Glomerular endothelial cell (primary cell): ENCODE measurements at places on chromosomes 12 and 14. TPM values are rescaled to one million over a fixed set of nuclear protein-coding genes. Genes with fewer than 3 reads are reported as not detected.

The CD163 gene
- not detected in 2 replicates for total RNA-seq

DNA sequence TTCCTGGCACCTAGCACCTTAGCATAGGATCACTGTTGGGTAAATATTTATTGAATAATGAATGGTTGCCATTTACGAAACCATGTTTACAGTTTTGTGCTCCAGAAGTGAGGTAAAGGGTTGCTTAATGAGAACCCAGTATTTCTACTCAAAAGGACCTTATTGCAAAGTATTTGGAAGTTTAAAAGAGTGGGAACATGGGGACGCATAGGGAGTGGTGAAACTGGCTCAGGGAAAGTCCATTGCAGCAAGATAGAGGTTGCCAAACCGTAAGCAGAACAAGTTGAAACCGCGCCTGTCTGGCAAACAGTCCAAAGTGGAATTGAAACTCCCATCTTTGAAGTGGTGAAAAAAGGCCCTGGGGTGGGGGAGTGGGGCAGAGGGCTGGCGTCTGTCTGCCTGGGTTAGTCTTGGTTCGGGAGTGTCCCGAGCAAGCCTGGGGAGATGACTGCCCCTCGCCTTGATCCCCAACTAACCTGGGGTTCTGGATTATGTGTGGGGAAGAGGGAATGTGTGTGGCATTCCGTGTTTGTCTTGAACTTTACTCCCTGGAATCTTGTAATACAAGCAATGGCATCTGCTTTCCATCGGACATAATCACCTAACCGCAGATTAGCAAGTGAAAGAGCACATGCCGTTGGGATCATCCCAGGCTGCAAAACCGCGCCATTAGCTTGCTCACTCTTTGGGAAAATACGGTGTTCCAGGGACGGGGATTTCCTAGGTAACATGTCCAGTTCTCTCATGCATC lies 7.2 kb downstream of the ALDH2 start:
- DNase-seq = no peak

DNA sequence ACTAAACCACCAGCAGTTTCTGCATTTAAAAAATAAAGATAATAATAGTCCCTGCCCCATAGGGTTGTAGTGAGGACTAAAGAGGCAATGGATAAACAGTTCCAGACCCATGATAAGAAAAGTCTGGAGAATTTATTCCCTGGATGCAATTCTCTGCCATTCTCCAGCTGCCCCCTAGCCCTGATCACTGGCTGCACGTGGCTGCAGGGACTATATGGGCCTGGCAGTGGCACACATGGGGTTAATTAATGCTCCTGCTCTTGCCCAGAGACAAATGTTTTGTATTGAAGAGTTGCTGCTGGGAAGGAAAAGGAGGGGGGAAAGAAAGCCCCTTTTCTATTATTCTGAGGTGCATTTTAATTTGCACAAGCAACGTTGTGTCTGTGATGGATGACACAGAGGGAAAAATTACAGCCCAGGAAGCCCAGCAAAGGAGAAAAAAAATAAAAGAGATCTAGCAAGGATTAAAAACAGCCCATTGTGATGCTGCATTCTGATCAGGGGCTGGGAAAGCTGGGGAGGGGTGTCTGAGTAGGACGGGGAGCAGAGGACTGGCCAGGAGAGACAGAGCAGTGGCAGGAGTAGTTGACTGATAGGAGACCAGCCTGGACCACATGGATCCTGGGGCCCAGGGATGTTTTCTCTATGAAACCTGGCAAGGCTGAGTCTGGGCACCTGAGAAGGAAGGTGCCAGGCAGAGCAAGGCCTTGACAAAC lies 149.3 kb downstream of the ESRRB start:
- no peak for DNase-seq

DNA sequence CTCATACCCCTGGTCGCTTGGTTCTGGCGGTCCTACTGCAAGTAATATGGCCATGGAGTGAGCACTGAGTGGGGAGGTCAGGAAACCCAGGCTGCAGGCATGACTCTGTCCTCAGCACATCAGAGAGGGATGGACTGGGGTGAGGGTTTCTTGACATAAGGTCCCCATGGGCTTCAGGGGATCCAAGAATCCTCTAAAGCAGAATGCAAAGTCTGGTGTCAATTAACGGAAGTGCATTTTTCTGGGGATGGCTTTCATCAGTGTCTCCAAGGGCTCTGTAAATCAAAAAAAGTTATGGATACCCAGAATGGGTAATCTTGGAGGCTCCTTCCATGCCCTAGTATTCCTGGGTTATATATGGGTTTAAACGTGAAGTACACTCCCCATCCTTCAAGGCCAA lies 3.7 kb downstream of the FIGNL2 start:
- DNase-seq = no peak

The LRRC10 gene
- total RNA-seq = not detected in 2 replicates

GRCh38 chr12:106045251-106045674 lies 93.5 kb downstream of the NUAK1 start:
- no peak for DNase-seq

GRCh38 chr12:117835156-117835555 lies 133.6 kb downstream of the KSR2 start:
- DNase-seq = no peak

- no peak for DNase-seq
Measured at GRCh38 chr12:57227315-57228115, 2.0 kb upstream of the SHMT2 start.

The HOXC12 gene
- total RNA-seq = not detected in 2 replicates

The PRORP gene
- total RNA-seq = 24.8 and 58.6 TPM in 2 replicates

- no peak for DNase-seq
Measured at GRCh38 chr14:68284834-68285233, 465.3 kb downstream of the RAD51B start.

The NUAK1 gene
- 55.3 and 68.8 TPM in 2 replicates for total RNA-seq

The ZFHX2 gene
- 0.93 and 1.8 TPM in 2 replicates for total RNA-seq

DNA sequence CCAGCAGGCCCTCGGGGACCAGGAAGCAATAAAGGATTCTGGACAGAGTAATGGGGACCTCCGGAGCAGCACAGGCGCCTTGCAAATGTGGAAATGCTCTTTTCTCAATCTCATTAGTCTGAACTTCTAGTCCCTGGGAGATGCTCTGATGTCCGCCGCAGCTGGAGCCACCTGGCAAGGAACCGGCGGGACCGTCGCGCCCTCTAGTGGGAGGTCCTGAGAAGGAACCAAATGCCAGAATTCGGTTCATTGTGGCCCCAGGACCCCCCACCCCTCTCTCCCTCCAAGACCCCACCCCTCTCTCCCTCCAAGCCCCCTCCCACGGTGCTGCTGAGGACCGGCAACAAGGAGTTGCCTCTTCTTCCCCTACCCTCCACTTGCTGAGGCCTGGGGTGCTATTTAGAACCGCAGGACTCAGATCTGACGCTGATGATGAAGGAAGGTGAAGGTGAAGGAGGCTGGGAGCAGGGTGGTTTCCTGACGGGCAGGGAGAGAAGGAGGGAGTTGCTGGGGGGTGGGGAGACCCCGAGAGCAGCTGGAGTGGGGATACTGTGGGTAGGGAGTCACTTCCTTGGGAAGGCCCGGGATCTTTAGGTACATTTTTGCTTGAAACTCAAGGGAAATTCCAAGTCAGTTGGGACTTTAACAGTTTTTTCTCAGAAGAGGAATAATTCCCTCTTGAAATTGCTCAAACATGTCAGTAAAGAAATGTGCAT lies 42.5 kb downstream of the SMIM41 start:
- DNase-seq = no peak

DNA sequence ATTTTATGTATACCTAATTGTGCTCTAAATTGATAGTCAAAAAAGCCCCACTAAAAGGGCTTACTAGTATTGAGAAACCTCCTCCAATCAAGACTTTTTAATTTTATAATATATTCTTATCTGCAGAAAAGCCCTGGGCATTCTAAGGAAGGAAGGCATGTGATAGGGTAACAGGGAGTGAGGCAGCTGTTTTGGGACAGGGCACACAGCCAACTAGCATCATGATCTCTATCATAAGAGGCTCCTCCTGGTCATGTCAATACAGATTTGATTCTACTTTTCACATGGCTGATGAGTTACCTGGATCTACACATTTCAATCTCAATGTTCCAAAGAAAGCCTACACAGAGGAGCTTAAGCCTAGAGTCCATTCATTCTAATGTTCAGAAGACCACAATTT lies 9.1 kb downstream of the ADAM20 start:
- no peak for DNase-seq

The KRT5 gene
- not detected in 2 replicates for total RNA-seq

GRCh38 chr14:62706217-62706616 lies 339.0 kb downstream of the KCNH5 start:
- DNase-seq = no peak

The B4GALNT3 gene
- 0.44 and 0.64 TPM in 2 replicates for total RNA-seq

DNA sequence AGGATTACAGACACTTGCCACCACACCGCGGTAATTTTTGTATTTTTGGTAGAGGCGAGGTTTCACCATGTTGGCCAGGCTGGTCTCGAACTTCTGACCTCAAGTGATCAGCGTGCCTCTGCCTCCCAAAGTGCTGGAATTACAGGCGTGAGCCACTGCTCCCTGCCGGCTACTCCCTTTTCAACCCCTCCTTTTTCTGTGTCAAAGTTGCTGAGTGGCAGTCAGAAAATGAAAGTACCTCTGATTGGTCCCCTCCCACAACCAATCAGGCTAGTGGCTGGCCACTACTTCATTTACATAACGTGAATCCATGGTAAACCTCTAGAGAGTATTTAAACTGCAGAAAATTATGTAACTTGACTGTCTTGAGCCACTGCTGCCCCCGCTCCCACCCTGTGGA lies 5.9 kb downstream of the RESF1 start:
- DNase-seq = no peak

DNA sequence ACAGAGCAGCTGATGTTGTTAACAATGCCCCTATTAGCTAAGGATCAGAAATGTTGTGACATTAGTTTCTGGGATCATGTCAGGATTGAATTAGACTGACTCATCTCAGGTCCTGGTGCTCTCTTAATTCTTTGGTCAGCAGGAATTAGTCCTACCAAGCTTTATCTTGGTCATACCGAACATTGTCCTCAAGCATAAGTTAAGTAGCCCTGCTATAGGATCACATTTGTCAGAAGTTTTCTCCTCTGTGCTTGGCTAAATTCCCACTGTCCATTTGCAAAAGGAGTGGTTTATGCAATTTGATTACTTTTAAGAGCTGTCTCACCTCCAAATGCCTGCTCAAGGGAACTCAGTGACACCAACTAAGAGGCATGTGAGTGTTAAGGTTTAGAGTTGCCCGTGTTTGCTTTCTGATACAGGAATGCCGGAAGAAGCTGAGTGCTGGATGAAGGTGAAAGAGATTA lies 48.4 kb upstream of the IFNG-AS1 start:
- no peak for DNase-seq

- no peak for DNase-seq
Measured at GRCh38 chr14:61064210-61064609, 83.2 kb downstream of the SLC38A6 start.

GRCh38 chr12:57005980-57006808 lies at the start of gene ZBTB39:
Gene ZBTB39, minus strand, starts transcription at chr12:57006546. Its CDS starts 1,629 bp downstream, at chr12:57004917.
- no peak for DNase-seq

The SLC16A7 gene
- total RNA-seq = 12.6 and 12.7 TPM in 2 replicates

The EML5 gene
- total RNA-seq = under 0.01 TPM in 1 of 2 replicates, not detected in the other

GRCh38 chr12:105912882-105913678 lies 225.7 kb downstream of the NUAK1 start:
- no peak for DNase-seq

- no peak for DNase-seq
Measured at GRCh38 chr12:98856897-98857540, 211.9 kb downstream of the APAF1 start.

DNA sequence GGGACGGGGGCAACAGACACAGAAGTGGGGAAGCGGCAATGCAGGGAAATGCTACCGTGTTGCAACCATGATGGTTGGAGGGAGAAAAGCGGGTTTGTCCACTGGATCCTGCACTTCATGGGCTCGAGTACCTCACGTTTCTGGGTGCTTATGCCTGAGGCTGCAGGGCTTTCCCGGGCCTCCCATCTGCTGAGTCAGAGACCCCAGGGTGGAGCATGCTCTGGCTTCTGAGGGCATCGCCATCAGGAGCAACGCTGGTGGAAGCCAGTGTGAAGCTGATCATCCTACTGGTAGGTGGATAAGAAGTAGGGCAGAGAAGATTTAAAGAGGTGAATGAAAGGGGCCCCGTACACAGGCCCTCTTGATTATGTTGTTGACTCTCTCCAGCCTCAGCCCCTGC lies 5.0 kb upstream of the ADGRD1 start:
- no peak for DNase-seq

The LRRK2 gene
- 0.10 and 0.35 TPM in 2 replicates for total RNA-seq

- no peak for DNase-seq
Measured at GRCh38 chr12:9732921-9733461, at the start of gene CLECL1. Gene CLECL1, minus strand, starts transcription at chr12:9733097.

DNA sequence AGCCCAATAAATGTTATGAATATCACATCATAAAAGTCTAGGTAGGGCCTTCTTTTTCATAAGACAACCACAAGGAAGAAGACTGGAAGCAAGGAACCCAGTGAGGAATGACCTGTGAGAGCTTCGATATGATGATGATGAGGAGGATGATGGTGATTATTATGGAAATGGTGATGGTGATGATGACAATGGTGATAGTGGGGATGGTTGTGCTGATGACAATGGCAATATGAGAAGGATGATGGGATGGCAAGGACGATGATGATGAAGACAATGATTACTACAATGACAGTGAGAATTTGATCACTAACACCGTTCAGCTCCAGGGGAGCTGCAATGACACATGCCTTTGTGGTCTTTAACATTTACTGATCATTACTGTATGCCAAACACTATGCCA lies 7.7 kb upstream of the CKAP4 start:
- no peak for DNase-seq

DNA sequence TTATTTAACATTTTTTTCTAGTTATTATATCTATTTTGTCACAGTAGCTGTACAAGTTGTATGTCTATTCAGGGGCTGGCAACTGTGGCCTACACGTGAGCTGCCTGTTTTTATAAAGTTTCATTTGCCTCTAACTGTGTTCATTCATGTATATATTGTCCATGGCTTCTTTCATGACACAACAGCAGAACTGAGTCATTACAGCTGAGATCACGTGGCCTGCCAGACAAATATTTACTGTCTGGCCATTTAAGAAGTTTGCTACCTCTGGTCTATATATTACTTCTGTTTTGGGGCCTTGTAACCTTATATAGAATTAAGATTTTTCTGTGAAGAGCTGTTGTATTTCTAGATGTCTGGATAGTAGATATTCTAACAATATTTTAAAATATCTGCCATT lies 37.9 kb downstream of the KIAA0586 start:
- no peak for DNase-seq

DNA sequence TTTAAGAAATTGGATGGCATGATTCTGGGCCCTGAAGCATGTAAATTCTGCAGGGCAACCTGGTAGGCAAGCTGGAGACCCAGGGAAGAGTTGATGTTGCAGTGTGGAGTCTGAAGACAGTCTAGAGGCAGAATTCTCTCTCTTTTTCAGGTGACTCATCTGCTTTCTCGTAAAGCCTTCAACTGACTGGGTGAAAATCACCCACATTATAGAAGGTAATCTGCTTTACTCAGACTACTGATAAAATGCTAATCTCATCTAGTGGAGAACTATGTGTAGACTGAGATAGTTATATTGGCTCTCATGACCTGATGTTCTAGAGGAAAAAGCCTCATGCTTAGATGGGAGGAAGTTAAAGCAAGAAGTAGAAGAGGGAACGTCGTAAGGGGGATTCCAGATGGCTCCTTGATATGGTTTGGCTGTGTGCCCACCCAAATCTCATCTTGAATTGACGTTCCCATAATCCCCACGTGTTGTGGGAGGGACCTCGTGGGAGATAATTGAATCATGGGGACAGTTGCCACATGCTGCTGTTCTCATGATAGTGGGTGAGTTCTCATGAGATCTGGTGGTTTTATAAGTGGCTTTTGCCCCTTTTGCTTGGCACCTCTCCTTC lies 723.8 kb downstream of the BCL11B start:
- DNase-seq = no peak

The CCDC63 gene
- not detected in 2 replicates for total RNA-seq

- DNase-seq = no peak
Measured at GRCh38 chr12:106118381-106119130, 20.2 kb downstream of the NUAK1 start.

The OR6C2 gene
- total RNA-seq = not detected in 2 replicates

The SVOP gene
- not detected in 2 replicates for total RNA-seq
